ENCODE measurements at places on chromosomes 13 and 19.

DNA sequence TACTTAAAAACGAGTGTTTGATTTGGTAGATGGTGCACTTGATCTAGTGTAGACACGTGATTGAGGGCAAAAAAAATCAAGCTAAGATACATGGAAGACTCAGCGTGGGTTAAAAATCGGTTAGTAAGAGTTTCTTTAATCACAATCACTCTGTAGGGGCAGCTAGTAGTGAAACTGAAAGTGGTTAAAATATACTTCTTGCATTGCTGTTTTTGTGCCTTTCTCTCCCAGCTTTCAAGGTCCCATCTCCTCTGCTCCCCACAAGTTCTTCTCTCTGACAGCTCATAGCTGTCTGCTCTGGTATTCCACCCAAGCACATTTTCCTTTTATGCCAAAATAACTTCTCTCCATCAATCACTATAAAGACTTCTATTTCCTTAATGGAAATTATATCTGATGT is 1089.7 kb downstream of the EFNB2 start:
- no peaks in the 10 kb centered on the region for H3K27me3 ChIP-seq
- H3K36me3 ChIP-seq, result no peaks in the 10 kb centered on the region
- H3K4me1 ChIP-seq, result peaks cover 2% of the 10 kb centered on the region
- H3K27ac ChIP-seq, result peak overlapping the region; percentile 38
- peak; percentile 52 for DNase-seq
- peak overlapping the region; percentile 23 for H3K4me3 ChIP-seq

DNA sequence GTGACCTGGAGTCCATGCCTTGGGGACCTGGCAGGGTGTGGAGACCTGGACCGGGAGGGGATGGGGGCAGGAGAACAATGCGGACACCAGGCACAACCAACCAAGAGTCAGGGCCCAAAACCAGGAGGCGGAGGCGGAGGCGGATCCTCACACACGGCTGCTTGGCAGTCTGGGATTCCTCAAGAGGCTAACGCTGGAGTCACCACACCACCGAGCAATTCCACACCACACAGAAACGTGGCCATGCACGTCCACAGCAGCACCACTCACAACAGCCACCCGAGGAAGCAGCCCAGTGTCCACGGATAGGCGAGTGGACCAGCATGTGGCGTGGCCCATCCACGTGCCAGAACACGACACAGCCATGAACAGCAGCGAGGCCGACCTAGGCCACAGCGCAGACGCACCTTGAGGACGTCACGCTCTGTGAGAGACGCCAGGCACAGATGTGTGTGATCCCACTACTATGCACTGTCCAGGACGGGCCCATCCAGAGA is 17.7 kb downstream of the SBNO2 start:
- H3K36me3 ChIP-seq, result peaks cover 22% of the 10 kb centered on the region
- peaks cover 23% of the 10 kb centered on the region for H3K4me1 ChIP-seq
- DNase-seq, result no peak

GRCh38 chr13:80814541-80814940 is 473.6 kb upstream of the SPRY2 start:
- no peaks in the 10 kb centered on the region for H3K36me3 ChIP-seq
- H3K4me3 ChIP-seq, result no peak overlapping the region
- no peak for DNase-seq
- H3K27ac ChIP-seq, result no peak overlapping the region
- no peaks in the 10 kb centered on the region for H3K27me3 ChIP-seq

- H3K4me3 ChIP-seq, result no peak overlapping the region
- no peaks in the 10 kb centered on the region for H3K36me3 ChIP-seq
- no peak overlapping the region for H3K27ac ChIP-seq
- no peak for DNase-seq
- H3K27me3 ChIP-seq, result no peaks in the 10 kb centered on the region
Measured at GRCh38 chr13:62635161-62635560, 1219.5 kb upstream of the PCDH20 start.

DNA sequence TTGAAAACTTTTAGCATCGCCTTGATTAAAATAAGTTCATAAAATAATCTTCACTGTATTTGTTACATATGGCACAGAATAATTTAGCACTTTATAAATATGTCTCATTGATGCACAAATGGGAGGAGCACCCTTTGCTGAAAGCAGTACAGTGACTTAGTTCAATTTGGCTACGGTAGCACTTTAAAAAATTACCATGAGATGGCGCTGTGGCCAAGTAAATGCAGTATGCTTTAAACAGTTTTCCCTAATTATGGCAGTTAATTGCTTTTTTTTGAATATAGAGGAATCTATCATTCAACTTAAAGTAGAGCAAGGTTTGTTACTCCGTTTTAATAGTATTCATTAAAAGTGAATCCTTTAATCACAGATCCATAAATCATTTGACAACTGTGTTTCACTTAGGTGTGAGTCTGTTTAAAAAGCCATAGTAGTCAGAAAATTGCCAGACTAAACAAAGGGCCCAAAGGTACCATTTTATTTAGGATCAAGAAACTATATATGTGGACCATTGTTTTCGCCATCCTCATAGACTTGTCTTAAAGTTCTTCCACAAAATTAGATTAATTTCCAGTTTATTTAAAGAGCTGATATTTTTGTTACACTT is 34.7 kb upstream of the ESD start:
- H3K27ac ChIP-seq, result no peak overlapping the region
- no peak overlapping the region for H3K4me3 ChIP-seq
- no peaks in the 10 kb centered on the region for H3K4me1 ChIP-seq
- no peaks in the 10 kb centered on the region for H3K27me3 ChIP-seq

- H3K27me3 ChIP-seq, result no peaks in the 10 kb centered on the region
- no peak for DNase-seq
- H3K4me3 ChIP-seq, result no peak overlapping the region
- no peaks in the 10 kb centered on the region for H3K4me1 ChIP-seq
- H3K27ac ChIP-seq, result no peak overlapping the region
- no peaks in the 10 kb centered on the region for H3K36me3 ChIP-seq
Measured at GRCh38 chr13:30108913-30109237, 198.5 kb downstream of the KATNAL1 start.

- no peak overlapping the region for H3K4me3 ChIP-seq
- no peaks in the 10 kb centered on the region for H3K4me1 ChIP-seq
- no peaks in the 10 kb centered on the region for H3K36me3 ChIP-seq
- no peak overlapping the region for H3K27ac ChIP-seq
- DNase-seq, result no peak
Measured at GRCh38 chr13:83709426-83710132, 172.7 kb downstream of the SLITRK1 start.

GRCh38 chr13:46778890-46779289 is 18.1 kb downstream of the ESD start:
- H3K27me3 ChIP-seq, result no peaks in the 10 kb centered on the region
- peaks cover 3% of the 10 kb centered on the region for H3K4me1 ChIP-seq
- H3K36me3 ChIP-seq, result peaks cover 6% of the 10 kb centered on the region
- no peak overlapping the region for H3K27ac ChIP-seq

DNA sequence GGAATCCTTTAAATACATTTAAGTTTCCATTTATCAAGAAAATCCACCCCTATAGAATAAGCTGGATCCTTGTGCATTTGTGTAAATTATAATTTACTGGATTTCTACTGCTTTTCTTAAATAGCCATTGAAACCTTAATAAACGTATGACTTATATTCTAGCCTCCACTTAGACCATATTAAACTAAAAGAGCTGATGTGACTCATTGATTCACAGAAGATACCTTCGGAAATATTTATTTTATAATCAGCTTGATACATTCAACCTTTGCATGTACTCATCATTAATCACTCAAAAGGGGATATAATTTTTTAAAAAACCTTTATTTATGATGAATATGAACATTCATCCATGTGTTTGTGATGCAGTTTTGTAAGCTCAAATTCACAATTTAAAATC is 136.3 kb downstream of the SPRY2 start:
- no peaks in the 10 kb centered on the region for H3K27me3 ChIP-seq
- H3K4me3 ChIP-seq, result no peak overlapping the region
- H3K4me1 ChIP-seq, result no peaks in the 10 kb centered on the region
- H3K27ac ChIP-seq, result no peak overlapping the region
- H3K36me3 ChIP-seq, result no peaks in the 10 kb centered on the region

DNA sequence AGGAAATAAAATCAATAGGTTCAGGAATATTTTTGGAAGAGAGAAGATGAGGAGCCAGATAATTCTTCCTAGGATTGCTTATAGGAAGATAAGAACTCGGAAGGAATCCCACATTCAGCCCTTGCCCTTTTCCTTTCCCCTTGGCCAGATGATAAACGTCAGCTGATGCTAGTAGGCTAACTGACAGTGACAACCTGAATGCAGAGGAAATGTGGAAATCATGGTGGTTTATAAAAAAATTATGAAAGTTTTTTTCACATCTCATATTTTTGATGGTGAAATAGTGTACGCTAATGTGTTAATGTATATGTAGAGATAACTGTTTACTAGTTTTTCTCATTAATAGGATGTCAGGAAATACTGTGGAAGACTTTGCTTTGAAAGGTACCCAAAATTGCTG is 56.9 kb downstream of the EDNRB start:
- H3K36me3 ChIP-seq, result no peaks in the 10 kb centered on the region
- no peak for DNase-seq
- no peak overlapping the region for H3K27ac ChIP-seq
- H3K27me3 ChIP-seq, result no peaks in the 10 kb centered on the region

GRCh38 chr13:35993686-35994085 is 137.5 kb downstream of the DCLK1 start:
- no peaks in the 10 kb centered on the region for H3K27me3 ChIP-seq
- no peaks in the 10 kb centered on the region for H3K4me1 ChIP-seq
- H3K27ac ChIP-seq, result no peak overlapping the region
- no peaks in the 10 kb centered on the region for H3K36me3 ChIP-seq
- no peak overlapping the region for H3K4me3 ChIP-seq

DNA sequence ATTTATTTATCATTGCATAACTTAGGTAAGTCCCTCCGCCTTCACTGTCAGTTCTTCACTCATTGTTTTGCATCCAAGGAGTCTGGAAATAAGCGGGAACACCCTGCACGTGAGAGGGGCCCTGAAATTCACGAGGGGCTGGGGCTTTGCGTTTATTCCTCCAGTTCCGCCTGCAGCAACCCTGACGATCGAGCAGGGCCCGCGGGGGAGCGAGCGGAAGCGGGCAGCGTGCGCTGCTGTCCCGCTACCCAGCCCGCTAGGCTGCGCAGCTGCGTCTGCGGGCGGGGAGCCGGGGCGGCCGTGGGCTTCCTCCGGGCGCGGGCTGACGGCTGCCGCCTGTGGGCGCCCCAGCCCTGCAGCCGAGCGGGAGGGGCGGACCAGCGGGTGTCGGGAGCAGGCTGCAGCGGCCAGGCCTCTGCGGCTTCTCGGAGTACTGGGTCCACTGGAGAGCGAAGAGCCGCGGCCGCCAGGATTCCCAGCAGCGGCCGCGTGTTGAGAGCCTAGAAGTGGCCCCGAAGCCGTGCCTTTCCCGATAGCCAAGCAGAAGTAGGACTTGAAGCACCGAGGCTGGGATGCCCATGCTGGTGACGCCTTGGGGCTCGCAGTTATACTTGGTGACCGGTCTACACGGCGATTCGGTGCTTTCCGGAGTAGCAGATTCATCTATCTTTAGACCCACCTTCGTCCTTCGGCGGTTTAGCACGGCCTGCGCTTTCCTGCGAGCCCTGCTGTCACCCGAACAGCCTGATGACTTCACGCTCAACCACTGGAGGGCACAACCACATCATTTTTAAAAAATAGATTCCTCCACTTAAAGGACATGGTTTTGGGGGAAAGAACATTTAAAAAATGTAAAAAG is 32.9 kb upstream of the SACS start:
- H3K4me1 ChIP-seq, result peaks cover 9% of the 10 kb centered on the region
- DNase-seq, result peak; percentile 79
- H3K27ac ChIP-seq, result peak overlapping the region; percentile 73
- no peaks in the 10 kb centered on the region for H3K36me3 ChIP-seq
- H3K27me3 ChIP-seq, result no peaks in the 10 kb centered on the region

GRCh38 chr19:49937750-49938381 is 8.6 kb upstream of the NUP62 start:
- no peaks in the 10 kb centered on the region for H3K4me1 ChIP-seq
- no peaks in the 10 kb centered on the region for H3K36me3 ChIP-seq
- H3K27ac ChIP-seq, result no peak overlapping the region
- peak; percentile 50 for DNase-seq
- H3K4me3 ChIP-seq, result peak overlapping the region; percentile 18

DNA sequence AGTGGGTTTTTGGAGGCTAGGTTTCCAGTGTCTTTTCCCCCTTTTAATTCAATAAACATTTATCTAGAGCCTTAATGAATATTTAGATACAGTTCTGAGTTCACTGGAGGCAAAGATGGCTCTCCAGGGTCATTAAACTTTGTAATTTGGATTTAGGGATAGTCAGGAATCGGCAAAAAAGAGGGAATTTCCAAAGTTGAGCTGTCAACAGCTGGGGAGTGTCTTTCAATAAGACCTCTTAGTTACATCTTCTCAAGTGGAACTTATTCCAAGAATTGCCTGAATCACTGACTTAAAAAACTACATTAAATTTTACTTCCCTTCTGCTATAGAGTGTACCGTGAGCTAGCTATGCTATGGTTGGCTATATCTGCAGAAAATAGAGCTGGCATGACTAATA is 2.0 kb downstream of the LRCH1 start:
- H3K4me1 ChIP-seq, result peaks cover 3% of the 10 kb centered on the region
- H3K27ac ChIP-seq, result peak overlapping the region; percentile 93
- peak; percentile 16 for DNase-seq
- H3K4me3 ChIP-seq, result peak overlapping the region; percentile 92
- no peaks in the 10 kb centered on the region for H3K36me3 ChIP-seq

- H3K27me3 ChIP-seq, result no peaks in the 10 kb centered on the region
- DNase-seq, result no peak
- H3K36me3 ChIP-seq, result no peaks in the 10 kb centered on the region
- no peak overlapping the region for H3K27ac ChIP-seq
Measured at GRCh38 chr19:33417751-33418150, 44.2 kb downstream of the CEBPG start.

DNA sequence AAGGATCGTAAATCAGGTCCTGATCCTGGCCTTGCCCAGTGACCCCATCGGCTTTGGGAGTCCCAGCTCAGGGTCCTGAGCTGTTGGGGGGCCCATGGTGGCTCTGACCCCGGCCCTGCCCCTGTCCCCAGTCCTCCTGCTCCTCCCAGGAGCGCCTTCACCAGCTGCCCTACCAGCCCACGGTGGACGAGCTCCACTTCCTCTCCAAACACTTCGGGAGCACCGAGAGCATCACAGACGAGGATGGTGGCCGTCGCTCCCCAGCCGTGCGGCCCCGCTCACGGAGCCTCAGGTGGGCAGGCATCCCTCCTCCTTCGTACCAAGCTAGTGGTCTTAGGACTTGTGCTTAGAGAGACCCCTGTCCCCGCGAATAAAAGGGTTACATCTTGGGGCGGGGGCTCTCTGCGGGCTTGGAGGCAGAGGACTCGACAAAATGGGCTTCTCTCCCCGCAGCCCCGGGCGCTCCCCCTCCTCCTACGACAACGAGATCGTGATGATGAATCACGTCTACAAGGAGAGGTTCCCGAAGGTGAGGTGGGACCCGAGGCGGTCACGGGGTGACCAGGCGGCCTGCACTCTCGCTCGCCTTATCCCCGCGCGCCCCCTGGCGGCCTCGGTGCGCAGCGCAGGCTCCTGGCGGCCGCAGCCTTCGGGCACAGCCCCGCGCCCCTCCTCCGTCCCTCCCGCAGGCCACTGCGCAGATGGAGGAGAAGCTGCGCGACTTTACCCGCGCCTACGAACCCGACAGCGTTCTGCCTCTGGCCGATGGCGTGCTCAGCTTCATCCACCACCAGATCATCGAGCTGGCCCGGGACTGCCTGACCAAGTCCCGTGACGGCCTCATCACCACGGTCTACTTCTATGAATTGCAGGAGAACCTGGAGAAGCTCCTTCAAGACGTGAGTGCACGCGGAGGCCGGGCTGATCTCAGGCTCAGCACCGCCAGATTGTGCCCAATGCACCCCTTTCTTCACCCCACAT is 9.1 kb downstream of the MAST1 start:
- no peaks in the 10 kb centered on the region for H3K36me3 ChIP-seq
- peaks cover 3% of the 10 kb centered on the region for H3K4me1 ChIP-seq
- H3K27ac ChIP-seq, result no peak overlapping the region
- H3K27me3 ChIP-seq, result no peaks in the 10 kb centered on the region

All from fibroblast of lung (primary cell).